Testis (tissue), 5 donors: ENCODE measurements at places on chromosomes 4 and X.

GRCh38 chr4:28555866-28556265 is 1695.2 kb downstream of the STIM2 start:
- DNase-seq: no peak

GRCh38 chr4:88697141-88697540 is 488 bp downstream of the NAP1L5 start:
- DNase-seq: peak; percentile 45

DNA sequence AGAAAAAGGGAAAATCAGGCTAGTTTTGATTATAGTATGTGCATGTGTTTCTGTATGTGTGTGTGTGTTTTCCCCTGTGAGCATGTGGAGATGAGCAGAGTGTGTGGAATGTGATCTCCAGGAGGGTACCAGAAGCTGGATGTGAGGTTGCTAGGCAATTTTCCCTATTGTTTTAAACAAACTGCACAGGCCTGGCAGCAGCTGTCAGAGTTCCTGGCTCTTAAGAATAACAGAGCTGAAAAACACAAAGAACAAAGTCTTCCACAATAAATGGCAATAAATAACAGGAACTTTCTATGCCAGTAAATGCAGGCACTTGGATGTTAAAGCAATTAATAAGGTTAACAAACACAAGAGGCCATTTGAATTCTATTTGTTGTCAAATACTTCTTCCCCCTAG is 344.6 kb upstream of the CTSO start:
- DNase-seq: no peak

DNA sequence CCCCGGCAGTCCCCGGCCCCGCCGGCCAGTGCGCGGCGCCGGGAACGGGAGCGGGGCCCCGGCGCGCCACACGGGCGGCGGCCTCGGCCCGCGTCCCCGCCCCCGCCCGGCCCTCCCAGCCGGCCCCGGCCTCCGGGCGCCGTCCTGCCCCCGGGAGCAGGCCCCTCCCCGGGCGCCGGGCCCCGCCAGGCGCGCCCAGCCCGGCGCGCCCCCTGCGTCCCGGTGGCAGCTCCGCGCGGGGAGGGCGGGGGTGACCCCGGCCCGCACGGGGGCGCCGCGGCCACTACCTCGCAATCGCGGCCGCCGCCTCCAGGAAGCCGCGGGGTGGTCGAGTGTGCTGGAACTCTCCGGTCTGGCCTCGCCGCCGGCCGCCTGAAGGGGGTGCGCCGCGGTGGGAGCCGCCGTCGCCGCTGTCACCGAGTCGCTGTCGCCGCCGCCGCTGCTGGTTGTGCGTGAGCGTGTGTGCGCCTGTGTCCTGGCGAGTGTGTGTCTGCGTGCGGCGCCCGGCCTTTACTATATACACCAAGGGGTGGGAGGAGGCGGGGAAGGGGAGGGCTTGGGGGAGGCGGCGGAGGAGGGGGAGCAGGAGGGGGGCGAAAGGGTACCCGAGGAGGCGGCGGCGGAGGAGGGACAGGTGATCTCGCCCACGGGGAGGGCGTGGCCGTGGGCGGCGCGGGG is at the start of gene RAI2:
TSS of gene RAI2 (minus strand) at position 488 of the 678 bp plus-strand sequence. CDS start 59,288 bp downstream, outside the sequence.
- peak; percentile 50 for DNase-seq

GRCh38 chrX:137565921-137566745 is at the start of gene ZIC3:
Gene ZIC3, plus strand, starts transcription at chrX:137566127. Its CDS starts 565 bp downstream, at chrX:137566692.
- DNase-seq: peak; percentile 79

- DNase-seq: no peak
Observed at GRCh38 chr4:140046543-140046942, 107.4 kb downstream of the MAML3 start.

DNA sequence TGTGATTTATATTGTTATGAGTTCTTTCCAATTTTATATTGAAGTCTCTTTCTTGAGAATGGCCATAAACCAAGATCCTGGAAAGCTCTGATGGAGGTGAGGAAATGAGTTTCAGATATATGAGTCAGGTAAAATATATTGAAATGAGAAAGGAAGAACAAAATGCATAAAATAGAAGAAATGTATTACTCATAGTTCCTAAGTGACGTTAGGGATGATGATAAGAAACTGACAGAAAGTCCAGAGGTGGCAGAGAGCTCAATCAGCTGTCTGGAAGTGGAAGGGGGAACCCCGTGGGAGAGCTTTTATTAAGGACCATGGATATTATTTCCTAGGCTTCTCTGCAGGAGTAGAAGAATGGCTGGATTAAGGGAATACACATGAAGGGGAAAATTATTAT is 24.6 kb downstream of the UGT2B7 start:
- DNase-seq: no peak

DNA sequence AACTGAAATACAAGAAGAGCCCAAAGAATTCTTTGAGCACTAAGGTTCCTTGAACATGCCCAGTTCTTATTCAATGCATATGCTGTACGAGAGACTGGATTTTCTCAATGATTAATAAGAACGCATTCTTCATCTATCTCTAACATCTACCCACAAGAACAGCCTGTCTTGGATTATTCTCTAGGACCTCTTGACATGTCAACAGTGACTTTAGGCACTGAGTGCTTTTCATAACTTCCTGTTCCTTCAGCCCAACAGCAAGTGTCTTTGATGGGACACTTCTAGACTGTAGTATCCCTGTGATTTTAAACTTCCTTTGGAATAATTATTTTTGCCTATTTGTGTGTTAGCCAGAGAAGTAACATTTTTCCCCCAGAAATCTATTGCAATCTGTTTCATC is 69.3 kb downstream of the OPHN1 start:
- no peak for DNase-seq

- no peak for DNase-seq
Observed at GRCh38 chr4:182194091-182194824, 48.9 kb upstream of the TENM3 start.

DNA sequence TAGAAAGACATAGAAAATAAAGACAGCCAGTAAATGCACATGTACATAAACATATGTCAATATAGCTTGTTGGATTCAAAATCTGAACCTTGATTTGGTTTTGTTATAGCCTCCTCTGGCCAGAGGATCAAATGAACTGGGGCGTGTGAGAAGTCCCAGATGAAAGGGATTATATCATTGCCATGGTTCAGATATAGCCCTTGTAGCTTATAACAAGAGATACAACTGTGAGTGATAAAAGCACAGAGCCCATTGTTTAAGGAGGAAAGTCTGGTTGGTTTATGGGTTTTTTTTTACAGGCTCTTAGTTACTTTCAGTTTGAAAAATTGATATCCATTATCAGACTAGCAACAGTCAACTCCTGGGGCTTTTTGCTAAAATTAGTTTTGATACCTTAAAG is 101.7 kb upstream of the GLRA2 start:
- DNase-seq: no peak

DNA sequence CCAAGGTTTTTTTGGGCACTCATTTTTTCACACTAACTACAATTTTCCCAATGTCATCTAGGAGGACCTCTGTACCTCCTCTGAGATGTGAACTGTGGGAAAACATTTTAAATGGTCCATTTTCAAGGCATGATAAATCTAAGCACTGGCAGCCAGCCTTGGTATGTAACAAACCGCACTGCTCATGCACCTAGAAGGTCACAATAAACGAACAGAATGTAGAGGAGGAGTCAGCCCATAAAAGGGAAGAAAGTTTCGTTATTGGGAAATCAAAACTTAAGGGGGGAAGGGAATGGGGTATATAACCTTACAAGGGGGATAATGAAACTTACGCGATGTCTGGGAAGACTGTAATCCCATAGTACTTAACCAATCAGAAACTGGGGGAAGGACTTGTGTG is 16.4 kb downstream of the COX18 start:
- DNase-seq: no peak

- DNase-seq: no peak
Observed at GRCh38 chr4:110626532-110627153, 3.8 kb upstream of the PITX2 start.

GRCh38 chrX:30153175-30153880 is 62.0 kb upstream of the MAGEB2 start:
- no peak for DNase-seq

- DNase-seq: no peak
Observed at GRCh38 chrX:134711135-134711921, 53.1 kb upstream of the PLAC1 start.

GRCh38 chrX:39899856-39900776 is 197.6 kb downstream of the BCOR start:
- no peak for DNase-seq

DNA sequence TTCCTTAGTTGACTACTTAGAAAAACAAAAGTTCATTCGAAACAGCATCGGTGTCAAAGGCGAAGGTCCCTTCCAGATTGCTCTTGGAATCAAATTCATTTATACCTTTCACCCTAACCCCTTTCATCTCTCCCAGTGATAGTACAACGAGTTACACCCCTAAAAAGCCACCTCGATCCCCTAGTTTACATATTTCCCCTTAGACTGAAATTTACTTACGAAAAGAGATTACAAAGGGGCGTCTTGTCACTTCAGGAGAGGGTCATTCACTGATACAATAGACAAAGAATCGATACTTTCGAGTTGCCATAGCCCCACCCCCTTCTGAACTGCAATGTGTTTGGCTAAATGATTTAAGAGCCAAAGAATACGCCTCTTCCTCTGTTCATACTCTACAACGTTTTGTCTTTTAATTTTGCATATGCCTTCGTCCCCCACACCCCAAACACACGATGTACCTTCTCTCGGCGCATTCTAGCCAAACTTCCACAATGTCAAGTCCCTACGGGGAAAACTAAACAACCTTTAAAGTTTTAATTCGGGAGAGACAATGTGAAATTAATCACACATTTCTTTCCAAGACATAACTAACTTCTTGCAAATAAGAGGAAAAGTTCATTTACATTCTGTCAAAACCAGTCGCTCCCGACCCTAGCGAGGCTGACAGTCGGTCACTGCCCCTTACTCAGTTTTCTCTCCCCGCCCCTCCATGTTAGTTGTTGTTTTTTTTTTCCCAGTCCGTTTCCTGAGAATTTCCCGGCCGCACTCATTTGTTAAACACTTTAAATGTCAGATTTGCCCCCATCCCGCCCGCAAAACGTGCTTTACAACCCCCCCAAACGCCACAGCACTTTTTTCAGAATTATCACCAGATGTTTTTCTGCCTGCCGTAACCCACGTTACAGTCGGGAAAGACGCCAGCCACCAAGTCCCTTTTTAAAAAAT is 88.6 kb downstream of the HPRT1 start:
- DNase-seq: no peak
